ENCODE measurements at places on chromosomes 4 and X.

GRCh38 chr4:6277139-6277802 is 7.6 kb downstream of the WFS1 start:
- no peak for DNase-seq

- no peak for DNase-seq
These were observed 8.8 kb downstream of the PPM1K start for GRCh38 chr4:88275516-88275915.

GRCh38 chr4:168737806-168738172 is 240.9 kb downstream of the PALLD start:
- no peak for DNase-seq

DNA sequence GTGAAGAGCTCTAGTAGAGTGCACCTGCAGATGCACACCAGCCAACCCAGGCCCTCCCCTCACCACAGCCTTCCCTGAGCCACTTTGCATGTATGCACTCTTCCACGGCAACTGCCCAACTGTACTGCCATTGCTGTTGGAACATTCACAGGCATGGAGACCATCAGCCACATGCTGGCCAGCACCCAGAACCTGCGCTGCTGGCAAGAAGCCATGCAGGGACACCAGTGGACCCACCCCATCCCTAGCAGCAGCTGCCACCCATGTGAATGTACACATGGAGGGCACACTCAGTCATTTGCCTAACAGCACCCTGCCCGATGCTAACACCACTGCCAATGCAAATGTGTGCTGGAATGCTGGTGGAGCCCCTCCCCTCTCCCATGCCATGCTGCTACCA is 35.6 kb downstream of the FAM47B start:
- no peak for DNase-seq

- no peak for DNase-seq
These were observed 131.0 kb upstream of the KLF3 start for GRCh38 chr4:38532908-38533499.

GRCh38 chr4:2787230-2788100 is 5.4 kb upstream of the SH3BP2 start:
- peak; percentile 36 for DNase-seq

- no peak for DNase-seq
These were observed 71.8 kb downstream of the LARP7 start for GRCh38 chr4:112708772-112709171.

DNA sequence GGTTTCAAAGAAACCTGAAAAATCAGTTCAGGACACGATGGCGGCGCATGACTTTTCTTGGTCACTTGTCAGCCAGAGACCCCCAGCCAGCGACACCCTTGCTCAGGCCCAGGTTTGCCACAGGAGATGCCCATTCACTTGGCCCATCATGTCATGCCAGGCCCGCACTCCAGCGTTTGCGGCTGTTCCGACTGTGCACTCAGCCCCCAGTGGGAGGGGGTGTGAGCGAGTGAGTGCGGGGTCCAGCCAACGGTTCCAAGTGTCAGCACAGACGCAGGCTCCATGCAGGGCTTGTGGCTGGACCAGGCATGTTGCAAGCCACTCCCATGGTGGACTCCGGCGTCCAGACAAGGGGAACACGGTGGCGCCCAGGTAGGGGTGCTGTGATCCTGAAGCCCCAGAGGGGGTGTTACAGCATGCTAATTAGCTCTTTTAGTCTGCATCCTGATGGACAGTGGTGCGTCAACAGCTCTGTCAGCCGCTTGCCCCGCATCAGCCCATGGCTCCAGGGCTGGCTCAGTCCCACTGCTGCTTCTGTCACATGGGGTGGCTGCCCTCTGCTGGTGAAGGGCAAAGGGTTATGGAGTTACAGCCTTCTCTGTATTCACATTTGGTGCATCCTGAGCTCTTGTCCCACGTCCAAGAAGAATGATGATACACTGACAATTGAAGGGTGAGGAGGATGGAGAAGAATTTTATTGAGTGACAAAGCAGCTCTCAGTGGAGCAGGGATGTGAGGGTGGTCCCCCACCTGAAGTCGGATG is 3.7 kb upstream of the MAEA start:
- peak; percentile 33 for DNase-seq
